NCI-H446 treated with DMSO at 0.1 percent for 48 hours (cell line): ENCODE measurements at places on chromosomes 4 and X.

- DNase-seq, result no peak
These were observed 10.1 kb upstream of the RNF4 start for GRCh38 chr4:2458546-2459491.

DNA sequence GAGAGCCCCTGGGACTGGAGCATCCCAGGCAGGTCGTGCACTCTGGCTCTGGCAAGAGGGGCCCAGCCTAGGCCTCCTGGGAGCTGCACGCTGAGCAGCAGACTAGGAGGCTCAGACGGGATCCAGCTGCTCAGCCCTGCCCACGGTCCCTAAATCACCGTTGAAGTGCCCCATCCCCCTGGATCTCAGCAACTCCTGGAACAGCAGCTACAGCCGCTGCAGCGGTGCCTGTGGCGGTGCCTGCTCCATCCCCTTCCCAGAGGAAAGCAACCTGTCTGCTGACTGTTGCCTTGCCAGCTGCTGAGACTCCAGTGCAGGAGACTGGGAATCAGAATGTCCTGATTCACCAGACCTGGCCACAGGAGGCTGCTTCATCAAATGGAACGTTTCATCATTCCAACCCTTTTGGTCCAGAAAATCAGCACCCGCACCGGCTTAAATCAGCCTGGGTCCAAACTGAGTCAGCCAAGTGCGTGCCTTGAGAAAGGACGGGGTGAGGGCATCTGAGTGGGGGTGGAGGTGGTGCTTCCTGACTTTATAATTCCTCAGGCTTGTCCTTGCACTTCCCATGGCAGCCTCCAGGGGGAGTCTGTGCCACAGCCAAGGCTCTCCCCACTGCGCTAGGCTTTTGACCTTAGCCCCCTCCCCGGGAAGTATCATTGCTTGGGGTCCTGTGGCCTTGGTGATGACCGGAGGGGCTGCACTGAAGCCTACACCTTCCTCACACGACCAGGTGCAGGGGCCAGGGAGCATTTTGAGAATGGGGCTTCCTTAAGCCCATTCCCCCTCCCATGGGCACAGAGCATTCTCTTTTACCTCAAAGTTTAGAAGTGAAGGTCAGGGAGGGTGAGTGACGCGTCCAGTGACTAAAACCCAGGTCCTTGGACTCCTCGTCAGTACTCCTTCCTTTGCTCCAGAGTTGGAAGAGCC lies 6.5 kb downstream of the ZNF185 start:
- DNase-seq, result no peak

DNA sequence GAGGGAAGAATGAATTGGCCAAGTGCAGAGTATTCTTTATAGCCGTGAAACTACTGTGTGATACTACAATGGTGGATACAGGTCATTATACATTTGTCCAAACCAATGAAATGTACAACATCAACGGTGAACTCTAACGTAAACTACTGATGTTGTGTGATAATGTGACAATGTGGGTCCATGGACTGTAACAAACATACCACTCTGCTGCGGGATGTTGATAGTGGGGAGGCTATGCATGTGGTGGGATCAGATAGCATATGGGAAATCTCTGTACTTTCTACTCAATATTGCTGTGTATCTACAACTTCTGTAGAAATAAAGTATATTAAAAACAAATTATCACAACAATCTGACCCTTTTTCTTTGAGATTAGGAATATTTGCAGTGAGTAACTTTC lies 101.1 kb downstream of the TEX13C start:
- DNase-seq, result no peak

GRCh38 chr4:185999207-185999606 lies 69.7 kb upstream of the TLR3 start:
- DNase-seq, result no peak

DNA sequence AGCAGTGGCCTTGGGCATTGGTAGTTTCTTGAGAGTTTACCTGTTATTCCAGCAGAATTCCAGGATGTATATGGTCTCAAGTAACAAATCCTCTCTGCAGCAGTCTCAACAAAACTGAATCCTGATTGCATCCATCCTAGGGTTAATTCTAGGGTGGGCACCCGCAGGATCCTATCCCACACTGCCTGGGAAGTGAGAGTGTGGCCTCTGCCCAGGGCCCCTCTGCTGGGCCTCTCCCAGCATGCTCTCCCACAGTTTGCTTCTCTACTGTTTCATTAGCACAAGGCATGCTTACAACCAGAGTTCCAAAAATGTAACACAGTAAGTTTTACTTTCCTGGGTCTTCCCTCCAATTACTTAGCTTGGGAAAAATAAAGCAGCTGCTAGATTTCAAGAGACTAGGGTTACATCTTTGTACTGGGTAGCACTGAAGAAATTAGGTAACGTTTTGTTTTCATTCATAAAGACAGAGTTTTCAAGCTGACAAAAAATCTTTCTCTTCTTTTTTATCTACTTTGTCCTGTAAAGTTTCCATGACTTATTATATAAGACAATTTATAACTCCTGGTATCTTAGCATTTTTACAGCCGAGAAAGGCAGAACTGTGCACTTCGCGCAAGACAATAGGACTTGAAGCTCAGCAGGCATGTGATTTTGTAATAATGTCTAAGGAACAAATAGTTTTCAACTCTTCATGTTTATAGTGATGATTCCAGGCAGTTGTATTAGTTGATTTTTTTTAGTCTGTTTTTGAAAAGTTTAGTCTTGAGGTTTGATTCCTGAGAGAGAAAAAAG lies 131.2 kb upstream of the PCDH18 start:
- no peak for DNase-seq

DNA sequence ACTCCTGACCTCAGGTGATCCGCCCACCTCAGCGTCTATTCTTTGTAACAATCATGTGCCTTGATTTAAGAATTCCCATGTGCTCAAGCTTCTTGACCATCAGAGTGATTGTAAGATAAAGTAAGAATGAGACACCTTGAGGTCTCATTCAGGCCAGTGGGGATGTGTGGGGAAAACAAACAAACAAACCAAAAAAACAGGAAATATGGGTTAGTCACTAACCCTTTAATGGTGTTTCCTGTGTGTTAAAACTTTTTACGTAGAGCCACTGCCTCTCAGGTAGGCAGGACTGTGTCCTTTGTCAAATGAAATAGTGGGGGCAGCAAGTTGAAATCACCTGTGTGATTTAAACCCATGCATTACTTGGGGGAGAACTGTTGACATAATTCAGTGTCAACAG lies 91.5 kb upstream of the DHRSX start:
- DNase-seq, result no peak

DNA sequence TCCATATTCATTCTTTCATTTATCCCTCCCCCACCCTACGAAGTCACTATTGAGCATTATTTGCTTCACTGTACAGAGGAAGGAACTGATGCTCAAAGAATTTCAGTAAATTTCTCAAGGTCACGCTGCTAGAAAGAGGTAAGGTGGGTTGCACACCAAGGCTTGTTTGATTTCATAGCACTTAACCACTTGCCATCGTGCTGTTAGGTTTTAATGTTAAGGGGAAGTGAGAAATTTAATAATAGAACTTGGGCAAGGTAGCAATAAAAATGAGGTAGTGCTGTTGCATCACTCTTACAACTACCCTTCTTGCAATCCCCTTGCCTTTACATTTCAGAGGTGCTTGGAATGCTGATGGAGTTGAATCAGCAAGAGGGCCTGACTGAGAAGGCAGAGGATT lies 343.1 kb downstream of the MID1IP1 start:
- no peak for DNase-seq

- DNase-seq, result no peak
These were observed 43.5 kb downstream of the PPEF2 start for GRCh38 chr4:75858721-75859120.

DNA sequence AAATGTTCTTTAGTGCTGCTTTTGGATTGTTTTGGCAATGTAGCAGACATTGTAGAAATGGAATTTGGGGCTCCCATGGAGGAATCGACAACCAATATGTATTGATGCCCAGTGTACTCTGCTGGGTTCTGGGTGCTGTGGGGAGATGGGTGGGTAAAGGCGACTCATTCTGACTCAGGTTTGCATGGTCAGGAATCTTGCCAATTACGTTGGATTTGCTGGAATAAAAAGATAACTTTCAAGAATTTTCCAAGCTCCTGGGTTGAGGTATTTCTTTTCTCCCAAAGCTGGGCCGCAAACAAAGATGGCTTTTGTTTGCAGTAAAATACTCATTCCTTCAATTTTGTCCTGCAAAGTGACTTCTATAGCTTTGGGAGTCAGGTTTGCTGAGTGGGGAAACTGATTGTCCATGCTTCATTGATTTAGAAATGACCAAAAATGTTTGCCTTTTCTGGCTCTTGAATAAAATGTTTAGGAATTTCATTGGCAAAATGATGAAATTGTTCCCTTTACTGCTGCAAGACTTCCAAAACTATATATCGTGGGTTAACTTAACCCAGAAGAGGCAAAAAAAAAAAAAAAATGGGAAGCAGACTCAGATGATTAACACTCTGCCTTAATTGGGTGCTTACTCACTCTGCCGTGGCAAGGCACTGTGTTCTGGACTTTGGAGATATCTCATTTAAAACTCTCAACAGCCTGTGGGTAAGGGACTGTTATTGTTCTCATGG lies 57.0 kb downstream of the RTL9 start:
- no peak for DNase-seq

- DNase-seq, result no peak
These were observed 2.2 kb downstream of the MAPK10 start for GRCh38 chr4:86357608-86358007.

GRCh38 chrX:107323786-107324492 lies 117.5 kb downstream of the DNAAF6 start:
- no peak for DNase-seq

DNA sequence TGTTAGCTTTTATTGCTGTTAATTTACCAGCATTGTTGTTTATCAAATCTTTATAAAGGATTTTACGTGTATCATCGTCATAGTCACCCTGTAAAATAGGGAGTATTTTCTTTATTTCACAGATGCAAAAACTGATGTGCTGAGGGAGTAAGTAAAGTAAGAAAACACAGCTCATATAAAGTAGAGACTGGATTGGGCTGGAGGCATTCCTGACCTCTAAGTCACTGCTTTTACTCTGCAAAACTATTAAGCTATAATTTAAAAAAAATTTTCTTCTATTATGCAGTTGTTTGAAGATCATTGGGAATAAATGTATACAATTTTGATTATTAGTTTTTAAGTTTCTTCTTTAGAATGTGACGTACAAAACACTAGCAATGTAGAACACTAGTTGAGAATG lies 45.9 kb downstream of the NUDT6 start:
- no peak for DNase-seq

- DNase-seq, result no peak
These were observed 1.4 kb upstream of the ZFX start for GRCh38 chrX:24148121-24148520.

DNA sequence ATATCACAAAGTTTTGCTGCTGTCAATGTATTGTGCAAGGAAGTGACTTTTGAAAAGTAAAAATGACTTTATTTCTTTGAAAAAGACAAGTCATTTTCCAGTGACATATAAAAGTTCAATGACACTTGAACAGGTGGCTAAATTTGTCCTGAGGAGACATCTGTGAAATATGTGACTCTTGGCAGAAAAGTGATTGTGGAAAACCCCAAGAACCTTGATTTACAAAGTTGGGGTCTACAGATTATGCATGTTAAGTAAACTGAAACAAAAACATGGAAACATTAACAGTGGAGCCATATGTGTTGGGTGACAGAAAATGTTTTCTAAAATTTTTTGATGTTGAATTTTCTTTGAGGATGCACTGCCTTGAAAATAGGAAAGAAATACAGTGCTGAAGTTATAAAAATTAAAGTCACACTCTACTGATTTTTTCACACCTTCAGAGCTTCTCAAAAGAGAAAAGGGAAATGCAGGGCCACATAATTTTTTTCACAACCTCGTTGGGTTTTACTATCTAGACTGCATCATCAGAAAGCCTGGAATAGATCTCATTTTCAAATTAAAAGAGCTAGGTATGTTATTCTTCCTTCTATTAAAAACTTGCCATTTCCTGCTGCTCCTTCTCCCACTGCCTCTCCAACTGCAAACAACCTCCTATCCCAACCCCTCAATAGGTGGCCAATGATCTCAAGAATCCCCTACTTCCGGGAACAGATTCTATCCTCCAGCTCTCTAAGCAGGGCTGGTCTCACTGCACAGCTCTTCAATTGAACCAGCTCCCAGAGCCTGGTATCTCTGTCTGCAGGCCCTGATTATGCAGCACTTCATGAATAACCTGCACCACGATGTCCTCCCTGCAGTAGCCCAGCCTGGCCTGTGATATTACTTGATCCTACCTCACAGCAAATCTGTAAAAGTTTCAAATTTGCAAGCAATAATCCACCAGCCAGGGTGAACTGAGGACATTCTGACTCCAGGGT lies 570.8 kb upstream of the CPEB2 start:
- DNase-seq, result no peak

- no peak for DNase-seq
These were observed 101.7 kb downstream of the CPZ start for GRCh38 chr4:8694226-8694625.

DNA sequence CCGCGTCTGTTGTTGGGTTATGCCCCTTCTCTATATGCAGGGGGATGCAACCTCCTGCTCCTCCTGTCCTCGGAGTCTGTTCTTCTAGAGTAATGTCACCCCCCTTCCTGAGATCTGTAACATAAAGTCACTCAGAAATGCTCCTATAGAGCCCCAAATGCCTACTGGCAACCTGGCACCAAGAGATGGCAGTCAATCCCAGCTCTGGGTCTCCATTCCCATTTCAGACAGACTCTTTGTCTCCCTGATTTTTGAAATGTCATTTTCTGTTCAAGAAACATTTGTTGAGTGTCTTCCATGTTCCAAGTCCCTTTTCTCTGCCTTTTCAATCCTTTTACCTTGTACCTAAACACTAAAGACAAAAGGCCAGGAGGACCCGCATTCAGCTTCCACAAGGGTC lies 9.6 kb upstream of the PRDM8 start:
- DNase-seq, result no peak

DNA sequence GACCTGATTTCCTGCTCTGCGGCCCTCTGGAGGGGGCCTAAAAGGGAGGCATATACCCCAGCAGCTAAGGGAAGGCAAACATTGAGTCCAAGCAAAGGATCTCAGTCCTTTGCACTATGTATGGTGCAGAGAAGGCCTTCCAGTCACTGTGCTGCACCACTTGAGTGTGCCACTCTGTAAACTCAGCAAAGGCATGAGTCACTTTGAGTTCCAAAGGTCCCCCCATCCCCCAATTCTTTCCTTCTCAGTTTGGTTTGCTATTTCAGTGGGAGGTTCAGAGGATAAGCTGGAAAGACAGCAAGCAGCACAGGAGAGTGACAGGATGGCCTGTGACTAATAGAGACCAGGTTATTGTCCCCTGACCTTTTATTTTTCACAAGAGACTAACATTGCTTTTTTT lies 131.3 kb downstream of the FHDC1 start:
- DNase-seq, result no peak

DNA sequence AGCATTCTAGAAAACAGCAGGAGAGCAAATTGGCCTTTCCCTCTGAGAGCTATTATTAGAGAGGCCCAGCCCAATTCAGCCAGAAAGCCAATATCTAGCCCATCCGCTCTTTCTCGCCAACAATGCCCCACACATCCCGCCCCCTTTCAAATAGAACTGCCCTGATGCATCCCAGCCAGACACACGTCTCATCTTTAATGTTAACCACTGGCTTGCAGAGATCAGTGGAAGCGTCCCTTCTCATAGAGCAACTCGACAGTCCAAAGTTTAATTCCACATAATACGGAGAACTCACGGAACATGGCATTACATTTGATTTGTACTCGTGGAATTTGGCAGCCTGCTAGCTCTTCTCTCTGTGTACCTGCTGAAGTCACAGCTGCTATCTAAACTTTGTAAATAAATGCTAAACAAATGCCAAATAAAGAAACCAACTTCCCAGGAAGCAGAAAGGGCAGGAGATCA lies 304.4 kb downstream of the DHX15 start:
- no peak for DNase-seq

- DNase-seq, result no peak
These were observed 3.4 kb upstream of the ZRSR2 start for GRCh38 chrX:15786915-15787314.

- DNase-seq, result no peak
These were observed 1.2 kb downstream of the PNPLA4 start for GRCh38 chrX:7925867-7926472.
